ENCODE measurements at places on chromosomes 12 and 14.

DNA sequence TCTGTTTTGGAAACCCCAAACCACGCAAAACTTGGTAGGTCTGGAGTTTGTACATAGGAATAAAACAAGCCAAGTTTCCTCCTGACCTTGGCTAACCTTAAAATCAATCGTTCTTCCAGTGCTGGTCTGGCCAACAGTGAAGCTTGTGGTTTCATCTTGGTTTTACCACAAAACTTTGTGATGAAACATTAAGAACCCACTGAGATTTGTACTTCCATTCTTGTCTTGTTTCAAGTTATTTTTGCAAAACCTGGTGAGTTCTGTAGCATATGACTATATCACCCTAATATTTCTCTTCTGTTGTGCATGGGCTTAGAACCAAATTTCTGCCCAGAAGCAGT, 26.4 kb downstream of the SIX1 start:
- H3K27ac ChIP-seq: no peak overlapping the region
- H3K27me3 ChIP-seq: no peaks in the 10 kb centered on the region
- no peaks in the 10 kb centered on the region for H3K4me1 ChIP-seq
- H3K36me3 ChIP-seq: no peaks in the 10 kb centered on the region
- DNase-seq: no peak
- no peak overlapping the region for H3K4me3 ChIP-seq

DNA sequence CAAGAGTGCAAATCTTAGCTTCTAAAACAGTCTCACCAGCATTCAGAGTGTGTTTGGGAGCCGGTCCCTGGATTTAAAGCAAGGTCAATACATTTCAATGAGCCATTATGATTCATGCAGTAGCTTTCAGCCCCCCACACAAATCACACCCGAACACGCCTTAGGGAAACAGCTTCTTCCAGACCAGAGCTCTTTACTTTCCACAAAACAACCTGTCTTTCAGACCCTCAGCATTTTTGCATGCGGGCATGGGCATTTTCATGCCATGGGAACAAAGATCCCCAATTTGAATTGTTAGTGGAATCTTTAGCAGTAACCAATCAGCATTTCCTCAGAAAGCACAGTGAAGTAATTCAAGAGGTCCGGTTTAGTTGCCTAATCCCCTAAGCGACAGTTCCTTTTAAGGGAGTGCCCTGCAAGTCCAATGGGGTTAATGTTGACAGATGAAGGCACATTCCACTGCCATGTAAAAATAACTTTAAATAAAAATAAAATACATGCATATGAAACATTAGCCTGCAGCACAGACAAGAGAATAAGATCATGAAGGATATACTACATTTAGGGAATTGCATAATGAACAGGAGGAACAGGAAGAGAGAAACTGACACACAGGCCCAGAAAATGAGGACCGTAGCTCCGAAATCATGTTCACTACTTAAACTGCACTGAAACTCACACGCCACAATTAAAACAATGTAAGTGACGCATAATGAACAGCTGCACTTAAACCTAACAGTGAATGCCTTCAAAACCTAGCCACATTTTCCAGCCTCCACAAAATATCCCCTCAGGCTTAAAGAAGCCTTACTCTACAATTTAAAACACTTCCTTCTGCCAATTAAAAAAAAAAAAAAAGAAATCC, 4.0 kb downstream of the VPS37B start:
- no peaks in the 10 kb centered on the region for H3K27me3 ChIP-seq
- H3K36me3 ChIP-seq: peaks cover 15% of the 10 kb centered on the region
- no peak for DNase-seq
- peak overlapping the region; percentile 98 for H3K27ac ChIP-seq

DNA sequence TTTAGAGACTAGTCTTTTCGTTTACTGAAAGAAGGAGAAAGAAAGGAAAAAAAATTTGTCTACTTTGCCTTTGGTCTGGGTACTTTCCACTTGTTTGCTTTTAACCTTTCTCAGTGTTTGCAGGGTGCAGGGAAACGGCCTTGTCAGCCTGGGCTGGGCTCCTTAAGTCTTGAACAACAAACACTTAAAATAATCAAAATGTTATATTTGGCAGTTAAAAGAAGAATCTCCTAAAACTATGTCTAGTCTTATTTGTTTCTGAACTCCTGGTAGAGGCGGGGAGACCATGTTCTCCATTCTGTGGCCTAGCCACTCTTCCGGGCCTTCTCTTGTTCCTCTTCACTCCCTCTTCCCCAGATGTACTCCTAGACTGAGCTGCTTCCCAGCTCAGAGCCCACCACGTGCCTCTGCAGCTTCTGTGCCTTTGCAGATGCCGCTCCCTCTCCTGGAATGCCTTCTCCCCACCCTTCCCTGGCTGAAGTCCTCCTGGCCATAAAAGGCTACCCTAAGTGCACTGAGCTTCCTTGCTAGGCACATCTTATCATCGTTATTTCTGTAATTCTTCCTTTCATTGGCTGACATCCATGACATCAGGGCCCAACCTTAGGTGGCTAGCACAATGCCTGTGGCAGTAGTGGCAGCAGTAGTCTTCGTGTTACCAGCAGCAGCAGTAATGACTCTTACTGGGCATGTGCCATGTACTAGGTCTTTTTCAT, 432.9 kb downstream of the ZFP36L1 start:
- H3K4me3 ChIP-seq: no peak overlapping the region
- no peaks in the 10 kb centered on the region for H3K36me3 ChIP-seq
- no peak for DNase-seq
- H3K27ac ChIP-seq: no peak overlapping the region

- no peaks in the 10 kb centered on the region for H3K27me3 ChIP-seq
- DNase-seq: peak; percentile 65
- no peaks in the 10 kb centered on the region for H3K36me3 ChIP-seq
- peaks cover 19% of the 10 kb centered on the region for H3K4me1 ChIP-seq
Observed at GRCh38 chr12:67593041-67593440, 55.5 kb upstream of the DYRK2 start.

- peaks cover 67% of the 10 kb centered on the region for H3K36me3 ChIP-seq
- no peaks in the 10 kb centered on the region for H3K4me1 ChIP-seq
- H3K27me3 ChIP-seq: no peaks in the 10 kb centered on the region
- H3K27ac ChIP-seq: no peak overlapping the region
Observed at GRCh38 chr14:96861568-96862310, 64.6 kb downstream of the VRK1 start.

GRCh38 chr12:59698600-59698999, 102.8 kb downstream of the SLC16A7 start:
- H3K4me1 ChIP-seq: peaks cover 32% of the 10 kb centered on the region
- H3K27me3 ChIP-seq: no peaks in the 10 kb centered on the region
- no peak overlapping the region for H3K4me3 ChIP-seq
- H3K27ac ChIP-seq: peak overlapping the region; percentile 61
- no peaks in the 10 kb centered on the region for H3K36me3 ChIP-seq

DNA sequence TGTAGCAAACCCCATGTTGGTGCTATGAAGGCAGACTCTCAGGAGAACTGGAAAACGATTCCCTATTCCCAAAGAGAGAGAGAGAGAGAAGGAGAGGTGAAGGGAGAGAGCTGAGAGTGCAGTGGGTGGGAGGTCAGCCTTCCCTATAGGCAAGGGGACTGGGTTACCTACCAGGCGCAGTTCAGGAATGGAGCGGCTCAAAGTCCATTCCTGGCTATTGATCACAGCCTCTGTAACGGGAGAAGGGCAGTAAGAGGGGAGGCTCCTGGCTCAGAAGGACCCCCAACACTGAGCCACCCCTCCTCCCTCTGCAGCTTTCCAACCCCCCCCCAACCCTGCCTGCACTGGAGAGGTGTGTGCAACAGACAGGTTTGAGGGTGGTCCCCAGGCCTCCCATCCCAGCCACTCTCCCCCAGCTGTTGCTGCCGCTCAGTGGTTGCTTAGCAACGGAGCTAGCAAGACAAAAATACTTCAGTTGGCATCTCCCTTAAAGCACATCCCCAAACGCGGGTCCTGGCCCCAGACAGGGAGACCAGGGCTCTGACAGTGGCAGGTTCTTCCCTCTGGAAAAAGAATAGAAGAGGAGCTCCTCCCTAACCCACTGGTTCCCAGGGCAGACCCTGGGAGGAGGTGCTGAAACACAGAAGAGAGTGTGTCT, 3.2 kb downstream of the AGAP2 start:
- H3K27ac ChIP-seq: no peak overlapping the region
- no peaks in the 10 kb centered on the region for H3K36me3 ChIP-seq
- no peaks in the 10 kb centered on the region for H3K4me1 ChIP-seq
- peaks cover 51% of the 10 kb centered on the region for H3K27me3 ChIP-seq
- H3K4me3 ChIP-seq: no peak overlapping the region

- DNase-seq: no peak
- H3K4me3 ChIP-seq: no peak overlapping the region
- no peaks in the 10 kb centered on the region for H3K36me3 ChIP-seq
- H3K27ac ChIP-seq: no peak overlapping the region
- no peaks in the 10 kb centered on the region for H3K4me1 ChIP-seq
Observed at GRCh38 chr14:29042551-29042950, 276.0 kb downstream of the FOXG1 start.

- no peak for DNase-seq
- no peaks in the 10 kb centered on the region for H3K36me3 ChIP-seq
- H3K27me3 ChIP-seq: no peaks in the 10 kb centered on the region
- no peak overlapping the region for H3K27ac ChIP-seq
Observed at GRCh38 chr14:51019089-51019488, 74.8 kb upstream of the PYGL start.

GRCh38 chr12:11734580-11735180, 85.2 kb downstream of the ETV6 start:
- DNase-seq: no peak
- no peaks in the 10 kb centered on the region for H3K27me3 ChIP-seq
- H3K4me1 ChIP-seq: peaks cover 25% of the 10 kb centered on the region
- no peak overlapping the region for H3K27ac ChIP-seq
- H3K36me3 ChIP-seq: no peaks in the 10 kb centered on the region
- no peak overlapping the region for H3K4me3 ChIP-seq

DNA sequence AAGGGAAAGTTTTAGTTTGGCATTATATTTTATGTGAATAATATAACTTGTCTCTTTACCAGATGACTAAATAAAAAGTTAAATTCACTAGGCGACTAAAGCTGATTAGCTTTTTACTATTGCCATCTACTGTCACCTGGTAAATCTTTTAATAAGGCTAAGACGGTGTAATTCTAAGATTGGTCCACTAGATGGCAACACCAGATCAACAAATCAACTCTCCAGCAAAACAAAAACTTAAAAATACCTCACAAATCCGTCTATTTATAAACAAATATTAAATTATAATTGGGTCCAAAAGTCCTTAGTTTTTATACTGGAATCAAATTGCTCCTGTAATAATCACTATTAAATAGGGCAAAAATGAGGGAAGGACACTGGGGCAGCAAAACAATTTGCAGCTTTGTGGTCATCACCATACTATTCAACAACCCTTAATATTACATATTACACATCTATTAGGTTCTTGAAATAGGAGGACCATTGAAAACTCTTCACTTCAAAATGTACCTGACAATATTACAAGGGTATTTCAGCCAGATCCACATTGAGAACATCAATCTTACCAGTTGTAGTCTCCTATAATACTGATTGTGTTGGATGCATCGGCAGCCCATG, 47.9 kb downstream of the GALC start:
- H3K36me3 ChIP-seq: no peaks in the 10 kb centered on the region
- no peak overlapping the region for H3K4me3 ChIP-seq
- no peak for DNase-seq

GRCh38 chr12:25896981-25897380, 61.5 kb upstream of the RASSF8 start:
- no peaks in the 10 kb centered on the region for H3K27me3 ChIP-seq
- DNase-seq: no peak
- no peaks in the 10 kb centered on the region for H3K4me1 ChIP-seq
- no peak overlapping the region for H3K27ac ChIP-seq
- H3K36me3 ChIP-seq: no peaks in the 10 kb centered on the region

GRCh38 chr12:69042970-69043369, 110.0 kb upstream of the CPM start:
- peaks cover 5% of the 10 kb centered on the region for H3K4me1 ChIP-seq
- no peak overlapping the region for H3K4me3 ChIP-seq
- no peak overlapping the region for H3K27ac ChIP-seq
- H3K36me3 ChIP-seq: no peaks in the 10 kb centered on the region
- H3K27me3 ChIP-seq: no peaks in the 10 kb centered on the region

DNA sequence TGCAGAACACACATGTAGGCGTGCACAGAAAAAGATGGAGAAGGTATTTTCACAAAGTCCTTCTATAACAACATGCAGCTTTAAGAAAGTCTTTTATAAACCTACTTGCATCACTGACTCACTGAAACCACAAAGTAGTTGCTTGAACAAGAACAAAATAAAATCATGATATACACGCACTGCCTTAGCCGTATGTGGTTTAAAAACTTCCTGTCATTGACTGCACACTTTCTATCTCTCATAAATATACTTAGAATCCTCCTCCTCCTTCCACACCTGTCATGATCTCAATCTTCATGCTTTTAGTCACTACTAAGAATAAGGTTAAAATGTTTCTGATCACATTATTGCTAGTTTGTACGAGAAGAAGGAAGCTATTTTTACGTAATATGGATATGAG, 31.8 kb upstream of the RAD51AP1 start:
- DNase-seq: no peak
- H3K27me3 ChIP-seq: no peaks in the 10 kb centered on the region

- no peaks in the 10 kb centered on the region for H3K4me1 ChIP-seq
- no peak overlapping the region for H3K4me3 ChIP-seq
- H3K36me3 ChIP-seq: no peaks in the 10 kb centered on the region
- H3K27me3 ChIP-seq: no peaks in the 10 kb centered on the region
Observed at GRCh38 chr12:26614011-26614616, 218.9 kb downstream of the ITPR2 start.

- no peak overlapping the region for H3K4me3 ChIP-seq
- no peaks in the 10 kb centered on the region for H3K36me3 ChIP-seq
- no peak for DNase-seq
- no peaks in the 10 kb centered on the region for H3K27me3 ChIP-seq
Observed at GRCh38 chr12:38588624-38589305, 272.2 kb downstream of the ALG10B start.

DNA sequence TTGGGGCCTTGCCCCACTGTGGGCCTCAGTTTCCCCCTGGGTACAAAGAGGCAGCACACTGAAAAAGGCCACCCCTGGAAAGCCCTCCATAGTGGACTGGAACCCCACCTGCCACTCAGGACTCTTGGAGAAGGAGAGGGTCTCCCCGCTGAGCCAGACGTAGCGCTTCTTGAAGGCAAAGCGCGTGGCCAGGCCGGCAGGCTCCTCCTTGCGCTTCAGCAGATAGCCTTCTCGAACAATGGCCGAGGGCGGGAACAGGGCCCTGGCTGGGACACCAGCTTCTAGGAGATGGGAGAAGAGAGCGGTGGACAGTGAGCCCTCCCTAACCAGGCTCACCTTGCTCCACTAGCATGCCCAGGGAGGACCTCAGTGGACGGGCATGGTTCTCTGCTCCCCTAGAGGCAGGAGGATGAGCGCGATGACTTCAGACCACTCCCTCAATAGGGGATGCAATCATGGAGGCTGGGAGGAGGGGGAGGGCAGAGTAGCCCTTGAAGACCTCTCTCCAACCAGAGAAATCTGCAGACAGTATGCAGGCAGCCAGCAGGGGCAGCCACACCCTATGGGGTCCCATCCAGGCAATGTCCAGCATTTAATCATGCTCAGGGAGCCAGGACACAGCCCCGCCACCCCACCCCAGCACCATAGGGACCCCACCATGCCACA, 29.8 kb downstream of the RASAL1 start:
- H3K4me3 ChIP-seq: no peak overlapping the region
- H3K27me3 ChIP-seq: no peaks in the 10 kb centered on the region
- DNase-seq: no peak
- no peaks in the 10 kb centered on the region for H3K36me3 ChIP-seq

GRCh38 chr12:90062799-90063198, 354.2 kb upstream of the ATP2B1 start:
- no peak for DNase-seq
- H3K27ac ChIP-seq: no peak overlapping the region
- H3K36me3 ChIP-seq: no peaks in the 10 kb centered on the region
- no peak overlapping the region for H3K4me3 ChIP-seq
- peaks cover 15% of the 10 kb centered on the region for H3K4me1 ChIP-seq
